ENCODE measurements at places on chromosomes 5 and 9.

GRCh38 chr5:107869438-107870115, 198.8 kb upstream of the EFNA5 start:
- DNase-seq, result no peak

GRCh38 chr5:80805038-80805437, 150.3 kb upstream of the DHFR start:
- DNase-seq, result no peak

DNA sequence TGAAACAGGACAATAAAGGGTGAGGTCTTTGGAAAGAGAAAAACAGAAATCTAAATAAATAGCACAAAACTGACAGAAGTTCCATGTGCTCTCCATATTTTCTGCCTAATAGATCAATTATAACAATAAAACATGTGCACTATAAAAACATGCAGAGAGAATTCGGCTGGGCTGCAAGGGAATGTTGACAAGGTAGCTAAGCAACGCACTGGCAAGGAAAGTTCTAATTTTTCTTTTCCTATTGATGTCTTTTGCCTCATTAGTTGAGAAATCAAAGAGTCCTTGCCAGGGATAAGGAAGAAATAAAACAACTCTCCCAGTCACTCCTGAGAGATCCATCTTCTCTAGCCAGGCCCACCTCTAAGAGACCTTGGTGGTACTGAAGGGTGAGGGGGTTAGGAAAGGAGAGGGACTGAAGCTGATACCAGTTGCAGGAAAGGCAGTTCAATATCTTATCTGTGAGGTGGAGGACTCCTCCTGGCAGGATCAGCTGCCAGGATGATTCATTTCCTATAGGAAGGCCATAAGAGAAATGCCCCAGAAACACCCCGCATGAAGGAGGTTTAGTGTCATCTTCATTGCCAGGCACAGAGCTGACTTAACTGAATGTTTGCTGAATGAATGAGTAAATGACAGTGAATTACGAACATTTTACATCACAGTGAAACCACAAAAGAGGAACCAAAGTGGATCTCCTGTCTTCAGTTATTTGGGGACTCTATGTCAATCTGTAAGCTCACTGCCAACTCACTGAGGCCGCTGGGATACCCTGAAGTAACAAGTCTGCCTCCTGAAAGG, 63.7 kb upstream of the IFNK start:
- no peak for DNase-seq

- peak; percentile 14 for DNase-seq
Observed at GRCh38 chr9:111691672-111692329, 30.4 kb downstream of the GNG10 start.

- no peak for DNase-seq
Observed at GRCh38 chr9:70315389-70315788, 56.6 kb downstream of the SMC5 start.

All from SJSA1 (cell line).